ENCODE measurements at places on chromosomes 2 and 18.

DNA sequence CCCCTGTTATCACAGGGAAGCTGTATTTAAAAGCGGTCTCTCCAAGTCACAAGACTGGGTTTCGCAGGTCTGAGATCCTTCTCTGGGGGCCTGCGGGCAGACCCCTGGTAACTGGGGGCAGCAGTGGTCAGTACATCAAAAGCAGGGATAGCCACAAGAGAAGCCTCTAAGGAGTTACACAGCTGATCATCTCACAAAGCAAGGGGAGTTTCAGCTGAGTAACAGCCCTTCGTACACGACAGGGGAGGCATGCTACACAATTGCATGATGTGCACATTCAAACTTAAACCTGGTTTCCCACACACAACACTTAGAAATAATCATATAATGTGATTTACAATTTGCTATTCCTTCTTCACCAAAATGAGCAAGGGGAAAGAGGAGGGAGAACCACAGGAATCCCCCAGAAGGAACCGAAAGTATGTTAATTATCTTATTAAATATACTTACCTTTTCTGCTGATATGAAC, 87.5 kb downstream of the TMEM131 start:
- no peak for DNase-seq

DNA sequence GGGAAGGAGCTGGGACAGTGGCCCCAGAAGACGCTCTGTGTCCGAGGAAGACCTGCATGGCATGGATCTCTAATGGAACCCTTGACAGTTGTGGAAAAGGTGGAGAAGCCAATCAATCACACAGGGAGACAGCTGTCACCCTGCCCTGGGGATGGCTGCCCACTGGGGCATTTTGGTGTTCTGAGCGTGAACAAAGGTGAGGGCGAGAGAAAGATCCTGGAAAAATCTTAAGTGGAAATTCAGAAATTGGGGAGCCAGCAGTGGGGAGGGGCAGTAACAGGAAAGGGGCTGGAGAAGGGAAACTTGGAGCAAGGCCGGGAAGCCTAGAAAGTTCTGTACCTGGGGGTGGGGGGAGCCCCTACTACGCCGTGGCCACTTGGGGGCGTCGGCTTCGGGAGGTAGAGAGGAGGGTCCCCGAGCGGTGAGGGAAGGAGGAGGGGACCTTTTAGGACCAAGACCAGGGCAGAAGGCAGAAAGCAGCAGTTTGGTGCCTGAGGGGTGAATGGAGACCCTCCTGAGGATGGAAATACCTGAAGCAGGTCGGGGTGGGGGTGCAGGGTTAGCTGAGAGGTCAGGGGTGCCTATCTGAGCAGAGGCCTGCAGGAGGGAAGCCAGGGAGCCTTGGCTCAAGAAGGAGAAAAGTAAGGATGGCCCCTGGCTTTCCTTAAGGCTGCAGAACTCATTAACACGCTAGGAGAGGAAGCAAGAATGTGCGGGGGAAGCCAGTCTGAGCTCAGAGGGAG, 30.0 kb downstream of the NGEF start:
- DNase-seq, result no peak

DNA sequence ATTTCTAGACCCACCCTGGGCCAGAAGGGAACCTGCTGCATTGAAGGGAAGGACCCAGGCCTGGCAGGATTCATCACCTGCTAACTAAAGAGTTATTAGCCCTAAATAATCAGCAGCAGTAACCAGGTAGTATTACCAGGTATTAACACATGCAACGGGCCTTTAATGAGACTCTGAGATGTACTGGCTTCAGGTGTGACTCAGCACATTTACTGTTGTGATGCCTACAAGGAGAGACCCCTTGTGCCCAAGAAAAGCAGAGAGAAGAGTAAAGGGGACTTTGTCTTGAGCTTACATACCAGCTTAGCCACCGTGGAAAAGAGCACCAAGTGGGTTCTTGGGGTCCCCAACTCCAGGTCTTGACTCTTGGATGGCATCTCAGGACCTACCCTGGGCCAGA, 243.1 kb upstream of the SLC39A10 start:
- no peak for DNase-seq

DNA sequence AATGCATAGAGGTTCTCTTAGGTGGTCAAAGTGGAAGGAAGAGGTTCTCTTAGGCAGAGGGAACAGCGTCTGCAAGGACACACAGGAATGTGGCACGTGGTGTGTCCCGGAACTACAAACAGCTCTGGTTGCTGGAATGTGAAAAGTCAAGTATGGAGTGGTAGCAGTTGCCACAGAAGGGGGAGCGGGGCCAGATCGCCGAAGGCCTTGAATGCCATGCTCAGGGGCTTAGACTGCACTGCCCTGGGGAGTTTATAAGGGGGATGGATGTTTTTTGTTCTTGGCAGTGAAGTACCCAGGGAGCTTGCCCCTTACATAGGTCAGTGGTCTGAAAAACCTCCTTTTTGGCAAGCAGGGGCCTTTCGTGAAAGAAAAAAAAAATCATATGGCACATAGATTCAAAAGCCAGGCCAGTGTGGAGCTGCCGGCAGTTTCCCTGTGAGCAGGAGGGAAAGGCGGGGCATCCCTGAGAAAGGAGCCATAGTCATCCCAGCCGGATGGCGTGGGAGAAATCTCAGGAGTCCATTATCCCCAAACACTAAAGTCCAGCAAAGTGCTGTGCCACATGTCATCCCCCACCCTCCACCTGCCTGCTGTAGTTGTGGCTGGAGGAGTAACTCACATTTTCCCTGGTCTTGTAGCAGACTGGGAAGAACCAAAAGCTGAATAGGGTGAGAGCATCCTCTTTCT, 45.4 kb downstream of the GORASP2 start:
- no peak for DNase-seq

DNA sequence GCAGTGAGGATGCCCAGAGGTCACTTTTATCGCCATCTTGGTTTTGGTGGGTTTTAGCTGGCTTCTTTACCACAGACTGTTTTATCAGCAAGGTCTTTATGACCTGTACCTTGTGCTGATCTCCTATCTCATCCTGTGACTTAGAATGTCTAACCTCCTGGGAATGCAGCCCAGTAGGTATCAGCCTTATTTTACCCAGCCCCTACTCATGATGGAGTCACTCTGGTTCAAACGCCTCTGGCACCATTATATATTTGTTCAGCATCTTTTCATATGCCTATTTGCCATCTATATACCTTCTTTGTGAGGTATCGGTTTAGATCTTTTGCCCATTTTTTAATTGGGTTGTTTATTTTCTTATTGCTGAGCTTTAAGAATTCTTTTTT, 7.2 kb upstream of the CCNT2 start:
- no peak for DNase-seq

GRCh38 chr2:61055557-61055956, 10.1 kb upstream of the SANBR start:
- DNase-seq, result no peak

DNA sequence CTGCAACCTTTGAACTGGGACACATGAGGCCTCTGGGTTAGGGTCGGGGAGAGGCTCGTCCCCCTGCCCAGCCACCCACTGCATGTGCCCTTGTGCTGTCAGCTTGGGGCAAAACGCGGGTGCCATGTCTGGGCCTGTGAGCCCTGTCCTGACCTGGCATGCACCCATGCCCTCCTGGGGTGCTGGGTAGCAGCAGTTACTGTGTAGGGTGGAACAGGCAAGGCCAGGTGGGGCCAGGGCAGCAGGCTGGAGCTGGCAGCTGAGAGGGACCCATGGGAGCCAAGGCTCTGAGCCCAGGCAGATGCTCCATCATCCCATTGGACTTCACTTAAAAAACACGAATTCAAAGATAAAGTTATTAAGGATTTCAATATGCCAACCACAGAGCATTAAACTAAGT, 133.8 kb upstream of the REV1 start:
- no peak for DNase-seq

DNA sequence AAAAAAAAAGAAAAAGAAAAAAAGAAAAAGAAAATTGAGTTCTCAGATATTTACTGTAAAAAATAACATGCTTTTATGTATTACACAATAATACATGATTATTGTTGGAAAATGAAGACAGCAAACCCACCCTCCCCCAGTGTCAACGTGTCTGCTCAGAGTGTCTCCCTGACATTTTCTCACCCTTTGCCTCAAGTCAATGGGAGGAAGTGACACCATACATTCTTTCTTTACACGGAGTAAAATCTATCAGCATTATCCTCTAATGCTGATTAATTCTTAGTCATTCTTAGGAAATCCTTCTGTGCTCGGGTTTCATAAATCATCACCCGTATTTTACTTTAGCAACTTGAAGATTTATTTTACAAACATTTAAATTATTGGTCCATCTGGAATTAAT, 32.0 kb downstream of the CTAGE1 start:
- no peak for DNase-seq

GRCh38 chr2:59301466-59302402, 1060.6 kb upstream of the FANCL start:
- DNase-seq, result no peak

Measured in amygdala (tissue), 56 donors.